SK-N-SH (cell line): ENCODE measurements at places on chromosomes 7 and 10.

GRCh38 chr10:122458693-122459092 is 2.7 kb upstream of the HTRA1 start:
- no peak for DNase-seq

DNA sequence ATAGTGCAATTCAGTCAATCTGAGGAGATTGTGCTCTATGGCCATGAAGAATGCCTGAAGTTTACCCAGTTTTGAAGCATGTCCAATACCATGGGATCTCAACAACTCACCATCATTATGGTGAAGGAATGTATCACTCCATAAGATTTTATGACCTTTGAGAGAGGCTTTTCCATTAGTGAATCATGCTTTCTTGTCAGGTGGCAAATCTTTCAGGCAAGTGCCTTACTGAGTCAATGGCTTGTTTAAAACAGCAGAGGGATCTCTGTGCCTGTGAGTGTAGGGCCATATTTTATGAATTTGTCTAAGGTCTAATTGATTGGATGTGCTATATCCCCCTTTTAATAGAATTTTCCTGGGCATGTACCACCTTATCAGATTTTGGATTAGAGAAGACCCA is 131.5 kb downstream of the CCDC7 start:
- no peak for DNase-seq

GRCh38 chr7:8295638-8296361 is 33.8 kb upstream of the ICA1 start:
- DNase-seq = peak; percentile 71

DNA sequence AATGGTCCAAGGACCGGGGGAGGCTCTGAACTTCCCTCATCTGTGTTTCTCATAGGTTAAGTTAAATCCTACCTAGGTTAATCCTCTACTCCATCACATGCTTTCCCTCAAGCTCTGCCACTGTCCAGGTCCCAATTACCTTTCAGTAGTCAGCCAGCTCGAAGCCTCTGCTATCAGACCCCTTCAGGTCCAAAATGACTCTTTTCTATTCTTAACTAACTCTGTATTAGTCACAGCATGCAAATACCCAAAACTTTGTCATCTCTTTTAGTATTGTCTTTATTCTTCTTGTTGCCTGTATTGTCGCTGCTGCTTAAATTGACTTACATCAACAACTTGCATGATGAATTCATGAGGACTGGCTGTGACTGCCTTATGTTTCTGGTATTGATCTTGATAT is 15.3 kb downstream of the PPP1R17 start:
- no peak for DNase-seq

DNA sequence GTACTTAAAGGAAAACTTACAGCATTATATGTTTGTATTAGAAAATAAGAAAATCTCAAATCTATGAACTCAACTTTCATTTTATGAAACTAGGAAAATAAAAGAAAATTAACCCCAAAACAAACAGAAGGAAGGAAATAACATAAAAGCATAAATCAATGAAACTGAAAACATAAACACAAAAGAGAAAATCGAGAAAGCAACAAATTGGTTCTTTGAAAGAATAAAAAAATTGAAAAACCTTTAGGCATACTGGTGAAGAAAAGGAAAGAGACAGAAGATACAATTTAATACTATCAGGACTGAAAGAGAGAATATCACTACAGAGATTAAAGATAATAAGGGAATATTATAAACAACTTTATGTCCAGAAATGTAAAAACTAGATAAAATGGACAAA is 21.2 kb downstream of the PRTFDC1 start:
- DNase-seq = no peak

- DNase-seq = peak; percentile 99
Observed at GRCh38 chr7:152464312-152465118, 28.7 kb upstream of the KMT2C start.

DNA sequence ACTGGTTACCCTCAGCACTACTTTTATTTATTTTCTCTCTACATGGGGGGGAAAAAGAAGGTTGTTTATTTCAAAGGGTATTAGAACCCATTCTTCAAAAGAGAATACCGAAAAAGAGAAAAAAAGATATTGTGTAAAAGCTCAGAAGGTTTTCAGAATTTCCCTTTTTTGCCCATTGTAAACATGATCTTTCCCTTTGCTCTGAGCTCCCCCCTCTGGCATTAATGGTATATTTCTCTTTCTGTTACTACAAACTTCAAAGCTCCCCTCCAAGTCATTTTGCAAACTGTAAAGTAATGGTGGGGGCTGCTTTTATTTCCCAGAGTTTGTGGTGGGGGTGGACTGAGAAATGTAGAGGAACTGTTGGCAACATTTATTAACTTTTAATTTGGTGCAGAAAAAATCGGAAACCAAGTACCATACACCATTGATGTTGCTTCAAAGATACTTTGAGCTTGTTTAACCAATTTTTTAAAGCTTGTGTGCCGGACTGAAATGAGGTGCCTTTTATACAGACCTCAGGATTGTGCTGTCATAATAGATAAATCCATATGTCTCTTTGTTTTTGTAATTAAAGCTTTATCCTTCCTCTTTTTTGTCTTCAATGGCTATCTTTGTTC is 181.5 kb downstream of the EXOC4 start:
- peak; percentile 61 for DNase-seq

GRCh38 chr10:3963191-3963673 is 178.2 kb upstream of the KLF6 start:
- no peak for DNase-seq
